ENCODE measurements at places on chromosomes 13 and 19. TPM values are rescaled to one million over a fixed set of nuclear protein-coding genes. Genes with fewer than 3 reads are reported as not detected.

- no peak for DNase-seq
These were observed 29.9 kb upstream of the FAM124A start for GRCh38 chr13:51192348-51192747.

The PDS5B gene
- total RNA-seq, result 25.4 TPM

DNA sequence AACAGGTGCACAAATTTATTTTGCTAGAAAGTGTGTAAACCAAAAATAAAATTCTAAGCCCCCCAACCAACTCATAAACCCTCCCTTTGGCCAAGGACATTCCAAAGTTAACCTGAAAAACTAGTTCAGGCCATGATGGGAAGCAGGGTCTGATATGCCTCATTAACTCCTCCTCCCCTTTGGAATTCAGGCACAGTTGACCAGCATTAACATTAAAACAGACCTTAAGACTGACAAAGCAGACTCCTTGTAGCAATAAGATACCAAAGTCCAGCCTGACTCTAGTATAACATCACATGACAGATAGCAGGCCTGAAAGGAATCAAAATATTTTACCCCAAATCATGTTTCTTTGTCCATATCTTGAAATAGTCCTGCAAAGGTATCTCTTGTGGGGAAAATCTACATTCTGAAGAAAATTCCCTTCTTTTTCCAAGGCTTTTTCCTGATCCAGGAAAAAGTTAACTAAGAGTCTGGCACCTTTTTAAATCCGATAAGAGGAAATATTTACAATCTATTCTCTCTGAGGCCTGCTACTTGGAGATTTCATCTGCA is 19.7 kb downstream of the NEK5 start:
- DNase-seq, result no peak

The EHD2 gene
- total RNA-seq, result 104 TPM

DNA sequence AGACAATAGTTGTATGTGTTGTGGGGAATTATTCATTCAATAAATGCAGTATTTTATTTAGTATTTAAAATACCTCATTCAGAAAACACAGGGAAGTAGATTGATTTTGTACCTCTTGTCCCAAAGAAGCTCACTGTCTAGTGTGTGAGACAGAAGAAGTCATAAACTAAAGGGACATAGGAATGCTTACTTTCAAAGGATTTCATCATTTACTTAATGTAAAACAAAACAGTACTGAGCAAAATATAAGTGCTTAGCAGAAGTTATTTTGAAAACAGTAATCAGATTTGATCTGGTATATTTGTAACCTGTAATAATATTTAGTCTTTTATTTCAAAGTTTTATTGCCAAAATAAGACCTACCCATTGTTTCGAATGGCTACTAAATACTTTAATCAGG is 117.9 kb downstream of the TDRD3 start:
- DNase-seq, result no peak

- no peak for DNase-seq
These were observed 4.3 kb downstream of the NANOS3 start for GRCh38 chr19:13881251-13881691.

- DNase-seq, result no peak
These were observed 13.4 kb downstream of the LYL1 start for GRCh38 chr19:13089139-13089856.

- DNase-seq, result no peak
These were observed 5.8 kb downstream of the SPHK2 start for GRCh38 chr19:48624791-48625723.

The ZNF534 gene
- not detected for total RNA-seq

DNA sequence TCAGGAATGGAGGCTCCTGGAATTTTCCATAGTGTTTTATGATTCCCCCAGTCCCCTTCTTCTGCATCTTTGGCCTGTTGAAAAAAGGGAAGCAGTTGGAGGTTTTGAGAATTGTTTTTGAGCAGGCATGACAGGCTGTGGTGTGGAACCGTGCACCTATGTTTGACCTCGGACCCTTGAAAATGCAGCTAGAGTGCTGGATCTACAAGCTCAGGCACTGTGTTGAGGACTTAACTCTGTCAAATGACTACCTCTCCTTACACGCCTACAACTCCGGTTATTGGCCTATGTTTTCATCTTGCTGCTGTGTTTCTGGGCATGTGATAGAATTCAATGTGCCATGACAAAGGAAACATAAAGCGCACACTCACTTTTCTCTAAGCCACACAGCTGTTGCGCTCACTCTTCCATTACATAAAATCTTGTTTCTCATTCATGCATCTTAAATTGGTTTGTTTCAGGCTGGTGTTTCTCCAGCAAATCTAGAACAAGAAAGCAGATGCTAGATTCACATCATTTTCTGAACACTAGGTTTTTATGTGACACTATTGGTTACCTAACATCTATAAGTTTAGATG is 616.6 kb downstream of the FGF9 start:
- no peak for DNase-seq

The POLRMT gene
- 40.9 TPM for total RNA-seq

- DNase-seq, result peak; percentile 17
These were observed 205.8 kb downstream of the GGACT start for GRCh38 chr13:100382785-100383184.

GRCh38 chr13:83810136-83810535 is 72.1 kb downstream of the SLITRK1 start:
- DNase-seq, result no peak

- no peak for DNase-seq
These were observed 9.0 kb downstream of the LSM14A start for GRCh38 chr19:34181111-34181864.

DNA sequence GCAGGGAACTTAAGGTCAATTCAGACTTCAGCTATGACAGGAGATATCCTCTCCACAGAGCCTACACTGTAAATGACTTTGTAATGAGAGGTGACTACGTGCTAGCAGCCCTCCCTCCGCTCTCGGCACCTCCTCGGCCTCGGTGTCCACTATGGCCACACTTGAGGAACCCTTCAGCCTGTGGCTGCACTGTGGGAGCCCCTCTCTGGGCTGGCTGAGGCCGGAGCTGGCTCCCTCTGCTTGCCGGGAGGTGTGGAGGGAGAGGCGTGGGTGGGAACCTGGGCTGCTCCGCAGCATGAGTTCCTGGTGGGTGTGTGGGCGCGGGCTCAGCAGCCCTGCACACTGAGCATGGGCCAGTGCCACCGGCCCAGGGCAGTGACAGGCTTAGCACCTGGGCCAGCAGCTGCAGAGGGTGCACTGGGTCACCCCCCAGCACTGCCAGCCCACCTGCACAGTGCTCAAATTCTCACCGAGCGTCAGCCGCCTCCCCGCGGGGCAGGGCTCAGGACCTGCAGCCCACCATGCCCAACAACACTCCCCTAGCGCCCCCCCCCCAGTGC is 137.6 kb upstream of the SPACA7 start:
- DNase-seq, result no peak

The KIRREL2 gene
- not detected for total RNA-seq

DNA sequence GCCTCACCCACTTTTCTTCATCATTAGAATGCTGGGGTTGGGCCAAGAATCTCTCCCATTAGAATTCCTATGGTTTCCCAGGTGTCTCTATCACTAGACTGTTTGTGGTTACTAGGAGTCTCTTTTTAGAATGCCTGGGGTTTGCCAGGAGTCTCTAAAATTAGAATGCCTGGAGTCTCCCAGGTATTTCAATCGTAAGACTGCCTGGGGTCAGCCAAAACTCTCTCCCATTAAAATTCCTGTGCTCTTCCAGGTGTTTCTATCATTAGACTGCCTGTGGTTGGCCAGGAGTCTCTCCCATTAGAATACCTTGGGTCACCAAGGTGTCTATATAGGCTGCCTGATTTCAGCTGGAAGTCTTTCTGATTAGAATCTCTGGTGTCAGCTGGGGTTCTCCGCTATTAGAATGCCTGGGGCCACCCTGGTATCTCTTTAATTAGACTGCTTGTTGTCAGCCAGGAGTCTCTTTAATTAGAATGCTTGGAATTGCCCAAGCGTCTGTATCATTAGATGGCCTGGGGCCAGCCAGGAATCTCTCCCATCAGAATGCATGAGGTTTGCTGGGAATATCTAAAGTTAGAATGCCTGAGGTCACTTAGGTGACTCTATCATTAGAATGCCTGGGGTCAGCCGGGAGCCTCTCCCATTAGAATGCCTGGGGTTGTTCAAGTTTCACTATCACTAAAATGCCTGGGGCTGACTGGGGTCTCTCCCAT is 1479.2 kb downstream of the UQCRFS1 start:
- DNase-seq, result no peak

The HSPH1 gene
- total RNA-seq, result 67.8 TPM

The KLK13 gene
- total RNA-seq, result not detected

The CTU1 gene
- 9.9 TPM for total RNA-seq

DNA sequence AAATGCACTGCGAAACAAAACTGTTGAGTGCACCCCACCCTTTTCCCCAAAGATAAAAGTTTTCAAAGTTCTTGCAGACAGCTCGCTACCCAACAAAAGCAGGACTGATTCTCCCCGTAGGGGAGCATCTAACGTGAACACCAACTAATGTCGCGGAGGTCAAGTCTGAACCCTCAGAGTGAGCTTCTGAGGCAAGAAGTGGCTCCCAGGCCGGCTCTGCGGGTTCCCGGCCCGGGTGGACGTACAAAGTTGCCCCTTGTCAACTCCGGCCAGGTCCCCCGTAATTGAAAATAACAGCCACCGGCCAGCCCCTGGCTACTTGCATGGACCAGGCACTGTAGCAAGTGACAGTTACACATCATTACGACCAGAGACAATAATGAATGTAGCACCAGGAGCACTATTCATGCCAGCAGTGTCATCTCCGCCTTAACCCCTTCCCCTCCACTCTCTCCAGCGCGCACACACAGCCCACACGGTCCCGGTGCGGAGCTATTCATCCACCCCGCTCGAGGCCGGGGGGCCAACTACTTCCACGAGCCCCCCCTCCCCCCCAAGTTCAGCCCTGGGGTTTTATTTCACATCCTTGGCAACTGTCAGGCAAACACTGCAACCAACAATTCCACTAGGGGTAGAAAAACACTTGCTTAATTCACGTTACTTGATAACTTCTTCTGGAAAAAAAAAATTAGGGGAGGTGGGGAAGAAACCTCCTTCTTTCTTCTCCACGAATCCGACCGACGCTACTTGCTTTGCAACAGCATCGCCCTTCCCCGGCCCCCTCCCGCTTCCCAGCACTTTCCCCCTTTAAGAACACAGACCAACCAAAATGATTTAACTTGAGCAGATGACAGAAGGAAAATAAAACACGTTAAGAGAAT is 1.2 kb downstream of the KLF12 start:
- DNase-seq, result peak; percentile 36

The ADAMTSL5 gene
- total RNA-seq, result 13.7 TPM

DNA sequence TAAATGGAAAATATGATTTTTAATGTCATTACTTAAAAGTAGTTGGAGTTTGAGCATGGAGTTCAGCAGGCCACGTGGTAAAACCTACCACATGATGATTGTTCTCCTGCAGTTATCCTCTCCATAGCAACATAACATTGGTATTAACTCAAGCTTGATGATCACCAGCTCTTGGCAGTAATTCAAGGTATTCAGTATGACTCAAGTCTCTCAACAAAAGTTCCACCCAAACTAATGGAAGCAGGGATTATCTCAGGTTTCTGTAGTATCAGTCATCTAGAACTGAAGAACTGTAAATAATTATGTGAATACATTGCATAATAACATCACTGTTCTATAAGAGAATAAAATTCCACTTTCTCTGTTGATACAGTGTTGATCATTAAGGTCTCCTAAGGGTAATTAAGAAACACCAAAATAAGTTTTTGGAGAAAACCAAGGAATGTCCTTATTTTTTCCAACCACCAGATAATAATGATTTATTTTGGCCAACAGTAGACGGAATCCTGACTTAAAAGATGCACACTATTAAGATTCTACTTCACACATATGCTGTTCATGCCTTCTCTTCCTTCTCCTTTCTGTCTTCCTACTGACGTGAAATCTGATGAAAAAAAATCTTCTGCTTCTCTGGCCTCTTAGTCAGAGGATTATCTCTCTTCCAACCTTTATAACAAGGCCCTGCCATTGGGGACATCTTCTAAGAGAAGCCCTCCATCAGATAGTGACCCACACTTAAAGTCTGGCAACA is 1092.3 kb downstream of the EFNB2 start:
- peak; percentile 93 for DNase-seq

DNA sequence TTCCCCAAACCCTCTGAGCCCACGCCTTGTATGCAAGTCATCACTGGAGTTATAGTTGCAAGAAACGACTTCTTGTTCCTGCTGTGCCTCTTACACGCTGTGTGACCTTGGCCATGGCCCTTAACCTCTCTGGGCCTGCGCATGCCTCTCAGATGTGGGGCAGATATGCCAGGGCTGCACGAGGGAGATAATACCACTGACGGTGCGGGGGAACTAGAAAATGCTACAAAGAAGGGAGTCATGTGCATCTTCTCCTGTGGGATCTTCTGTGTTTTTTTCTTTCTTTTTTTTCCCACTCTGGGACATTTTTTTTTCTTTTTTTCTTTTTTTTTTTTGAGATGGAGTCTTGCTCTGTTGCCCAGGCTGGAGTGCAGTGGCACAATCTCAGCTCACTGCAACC is 4.3 kb upstream of the SAMD1 start:
- DNase-seq, result no peak

The B3GNT8 gene
- not detected for total RNA-seq

DNA sequence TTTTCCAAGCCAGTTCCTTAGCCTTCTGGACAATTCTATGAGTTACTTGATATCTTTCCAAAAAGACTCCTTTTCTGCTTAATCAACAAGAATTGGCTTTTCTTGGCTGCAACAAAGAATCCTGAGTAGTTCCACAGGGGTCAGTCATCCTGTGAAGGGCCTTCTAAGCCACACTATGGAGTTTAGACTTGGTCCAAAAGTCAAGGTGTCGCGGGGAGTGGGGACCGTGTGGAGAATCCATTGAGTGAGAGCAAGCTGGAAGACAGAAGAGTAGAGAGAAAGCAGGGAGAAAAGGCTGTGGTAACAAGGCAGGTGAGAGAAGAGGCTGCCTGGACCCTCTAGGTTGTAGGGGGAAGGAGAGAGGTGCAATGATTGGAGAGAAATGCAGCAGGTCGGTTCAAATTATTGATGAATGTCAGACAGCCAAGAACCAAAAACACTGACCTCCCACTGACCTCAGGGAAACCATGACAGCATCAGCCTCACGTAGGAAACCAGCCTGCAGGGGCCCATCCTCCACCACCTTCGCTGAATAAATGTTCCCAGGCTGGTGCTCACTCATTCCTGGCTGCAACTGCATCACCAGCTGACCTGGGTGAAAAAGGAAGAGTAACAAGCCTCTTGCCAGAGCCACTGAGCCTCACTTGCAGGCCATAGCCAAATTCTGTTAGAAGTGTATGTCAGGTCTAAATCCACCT is 7.1 kb upstream of the IFT88 start:
- DNase-seq, result no peak

The ELL gene
- total RNA-seq, result 20.8 TPM

The ADGRE2 gene
- total RNA-seq, result 8.0 TPM

GRCh38 chr19:2811221-2811722 is 8.4 kb upstream of the ZNF554 start:
- DNase-seq, result no peak

The KATNAL1 gene
- total RNA-seq, result 6.1 TPM

- DNase-seq, result peak; percentile 94
These were observed 6.5 kb upstream of the ZNF579 start for GRCh38 chr19:55586976-55587668.

- no peak for DNase-seq
These were observed at the start of gene MYO16 for GRCh38 chr13:108629181-108629752. MYO16 (plus strand) TSS chr13:108629611; CDS start chr13:108629845, 234 bp downstream.

All from MCF 10A (cell line).